Brain microvascular endothelial cell (primary cell): ENCODE measurements at places on chromosomes 16 and 17.

- no peak for DNase-seq
Observed at GRCh38 chr17:5919089-5919488, 151.1 kb upstream of the WSCD1 start.

GRCh38 chr17:82113941-82114340, 15.9 kb upstream of the FASN start:
- no peak for DNase-seq

DNA sequence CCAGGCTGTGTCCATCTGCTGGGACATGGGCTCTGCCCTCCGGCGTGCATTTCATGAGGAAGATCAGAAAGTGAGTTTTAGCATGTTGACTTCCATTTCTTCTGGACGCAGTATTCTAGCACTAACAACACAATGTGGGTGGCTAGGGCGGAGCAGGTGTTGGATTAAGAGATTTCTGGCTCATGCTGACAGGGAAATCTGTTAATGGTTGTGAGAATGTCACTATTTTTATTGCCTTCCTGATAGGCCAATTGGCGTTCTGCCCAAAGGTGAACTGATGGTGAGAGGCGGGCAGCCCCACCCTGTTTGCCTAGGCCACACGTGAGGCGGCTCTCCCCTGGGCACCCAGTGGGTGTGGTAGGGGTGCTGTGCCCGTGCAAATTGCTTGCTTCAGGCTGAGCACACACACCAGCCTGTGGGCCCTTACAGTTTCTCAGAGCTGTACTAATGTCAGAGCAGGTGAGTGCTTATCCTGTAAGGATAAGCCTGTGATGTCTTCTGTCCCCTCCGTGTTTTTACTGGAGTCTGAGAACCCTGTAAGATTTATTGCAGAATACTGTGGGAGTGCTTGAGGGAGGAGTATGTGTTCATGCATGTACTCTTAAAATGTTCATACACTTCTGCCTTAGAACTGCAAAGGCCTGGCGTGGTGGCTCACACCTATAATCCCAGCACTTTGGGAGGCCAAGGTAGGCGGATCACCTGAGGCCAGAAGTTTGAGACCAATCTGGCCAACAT, 30.9 kb downstream of the PGS1 start:
- DNase-seq, result no peak

GRCh38 chr16:53905028-53905427, 201.1 kb downstream of the FTO start:
- DNase-seq, result no peak
